ENCODE measurements at places on chromosomes 7 and 10.
A peak's percentile ranks its signal among the peaks of the same experiment; 100 is the strongest.

GRCh38 chr7:104480529-104480928 is 152.1 kb downstream of the LHFPL3 start:
- DNase-seq, result no peak

- peak; percentile 36 for DNase-seq
Observed at GRCh38 chr7:68511281-68511680, 1087.0 kb upstream of the AUTS2 start.

GRCh38 chr10:132450825-132451505 is 54.0 kb downstream of the PWWP2B start:
- no peak for DNase-seq

GRCh38 chr7:70091362-70091761 is 493.1 kb downstream of the AUTS2 start:
- peak; percentile 25 for DNase-seq

GRCh38 chr10:80468806-80469421 is 14.8 kb downstream of the TSPAN14 start:
- no peak for DNase-seq

DNA sequence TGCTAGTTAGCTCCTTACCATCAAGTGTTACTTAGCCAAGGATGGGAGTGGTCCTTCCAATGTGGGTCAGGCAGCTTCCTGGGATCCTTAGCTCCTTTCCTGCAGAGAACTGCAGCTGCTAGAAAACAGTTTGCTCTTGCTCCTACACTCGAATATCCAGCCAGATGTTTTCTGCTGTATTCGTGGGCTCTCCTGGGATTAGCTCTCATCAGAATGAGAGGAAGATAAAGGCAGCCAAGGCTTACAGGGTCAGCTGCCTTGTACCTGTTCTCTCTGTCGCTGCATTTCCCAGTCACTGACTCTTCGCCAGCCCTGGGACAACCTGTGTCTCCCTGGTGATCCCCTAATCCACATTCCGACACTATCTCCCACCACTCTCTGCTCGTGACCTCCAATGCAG is 29.0 kb downstream of the NEUROD6 start:
- no peak for DNase-seq

- DNase-seq, result no peak
Observed at GRCh38 chr10:36030516-36030915, 388.4 kb upstream of the FZD8 start.
